ENCODE measurements at places on chromosomes 3 and 15.

- no peak for DNase-seq
Observed at GRCh38 chr15:89330881-89331595, 3.6 kb downstream of the POLG start.

- DNase-seq = no peak
Observed at GRCh38 chr15:68252925-68253534, 23.5 kb upstream of the CLN6 start.

- DNase-seq = no peak
Observed at GRCh38 chr3:86208772-86209171, 782.2 kb downstream of the VGLL3 start.

GRCh38 chr15:101043911-101044624 is 124.9 kb downstream of the LRRK1 start:
- DNase-seq = peak; percentile 10

- no peak for DNase-seq
Observed at GRCh38 chr3:170207717-170208116, 14.5 kb upstream of the PRKCI start.

DNA sequence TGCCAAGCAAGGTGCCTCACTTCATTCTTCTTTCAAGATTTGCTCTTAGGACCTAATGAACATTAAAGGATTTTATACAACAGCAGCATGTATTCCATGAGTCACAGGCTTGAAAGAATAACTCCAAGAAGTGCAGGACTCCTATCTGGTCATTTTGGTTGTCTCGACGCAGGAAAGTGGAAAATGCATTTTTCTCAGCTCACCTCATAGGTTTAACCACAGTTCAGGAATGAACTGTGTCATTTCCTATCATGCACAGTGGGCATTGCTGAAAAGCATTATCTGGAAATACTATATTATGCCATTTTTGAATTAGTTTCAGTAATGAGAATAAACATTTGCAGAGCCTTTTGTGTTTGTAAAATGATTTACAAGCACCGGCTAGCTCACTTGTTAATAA is 98.7 kb upstream of the BFSP2 start:
- DNase-seq = no peak

DNA sequence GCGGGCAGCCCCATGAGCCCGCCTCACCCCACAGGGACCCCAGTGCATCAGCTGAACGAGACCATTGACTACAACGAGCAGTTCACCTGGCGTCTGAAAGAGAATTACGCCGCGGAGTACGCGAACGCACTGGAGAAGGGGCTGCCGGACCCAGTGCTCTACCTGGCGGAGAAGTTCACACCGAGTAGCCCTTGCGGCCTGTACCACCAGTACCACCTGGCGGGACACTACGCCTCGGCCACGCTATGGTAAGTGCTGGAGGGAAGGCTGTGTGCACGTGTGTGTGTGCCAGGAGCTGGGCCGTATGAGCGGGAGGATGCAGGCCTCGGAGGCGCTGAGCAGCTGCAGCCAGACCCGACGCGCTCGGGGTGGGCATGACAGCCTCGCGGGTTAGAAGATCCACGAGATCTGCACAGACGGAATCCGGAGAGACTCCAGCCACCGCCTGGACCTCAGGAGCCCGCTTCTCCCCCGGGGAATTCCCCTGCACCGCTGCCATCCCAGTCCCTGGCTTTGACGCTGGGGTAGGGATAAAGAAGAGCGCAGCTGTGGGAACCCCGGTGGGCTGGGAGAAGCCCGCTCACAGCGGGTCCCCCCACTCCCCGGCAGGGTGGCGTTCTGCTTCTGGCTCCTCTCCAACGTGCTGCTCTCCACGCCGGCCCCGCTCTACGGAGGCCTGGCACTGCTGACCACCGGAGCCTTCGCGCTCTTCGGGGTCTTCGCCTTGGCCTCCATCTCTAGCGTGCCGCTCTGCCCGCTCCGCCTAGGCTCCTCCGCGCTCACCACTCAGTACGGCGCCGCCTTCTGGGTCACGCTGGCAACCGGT is 2.6 kb downstream of the DUOXA2 start:
- no peak for DNase-seq

GRCh38 chr15:63727542-63727941 is 106.2 kb downstream of the HERC1 start:
- no peak for DNase-seq

DNA sequence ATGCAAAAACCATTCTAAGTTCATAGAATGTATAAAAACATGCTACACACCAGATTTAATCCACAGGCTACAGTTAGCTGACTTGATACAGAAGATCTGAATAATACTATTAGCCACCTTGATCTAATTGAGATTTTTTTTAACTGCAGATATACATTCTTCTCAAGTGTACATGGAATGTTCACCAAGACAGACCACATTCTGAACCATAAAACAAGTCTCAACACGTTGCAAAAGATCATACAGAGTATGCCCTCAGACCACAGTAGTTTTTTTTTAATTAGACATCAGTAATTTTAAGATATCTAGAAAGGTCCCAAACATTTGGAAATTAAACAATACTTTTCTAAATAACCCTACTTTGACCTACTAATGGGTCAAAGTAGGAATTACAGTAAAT is 83.3 kb downstream of the FGF7 start:
- no peak for DNase-seq

All from adrenal gland (tissue), 19 donors.